ENCODE measurements at places on chromosomes 5 and 9. TPM values are rescaled to one million over a fixed set of nuclear protein-coding genes. Genes with fewer than 3 reads are reported as not detected.

The SARDH gene
- total RNA-seq, result 1.1 TPM

The SCAMP1 gene
- total RNA-seq, result 17.1 TPM

The PCDHA9 gene
- not detected for total RNA-seq

- DNase-seq, result no peak
Observed at GRCh38 chr9:20382460-20383071, 239.7 kb downstream of the MLLT3 start.

GRCh38 chr5:125696762-125697161 lies 726.4 kb upstream of the GRAMD2B start:
- DNase-seq, result no peak

- DNase-seq, result no peak
Observed at GRCh38 chr5:174022384-174023095, 23.0 kb upstream of the NSG2 start.

- DNase-seq, result no peak
Observed at GRCh38 chr5:9062873-9063272, 483.0 kb downstream of the SEMA5A start.

- DNase-seq, result no peak
Observed at GRCh38 chr5:78291687-78292086, 2.8 kb downstream of the AP3B1 start.

DNA sequence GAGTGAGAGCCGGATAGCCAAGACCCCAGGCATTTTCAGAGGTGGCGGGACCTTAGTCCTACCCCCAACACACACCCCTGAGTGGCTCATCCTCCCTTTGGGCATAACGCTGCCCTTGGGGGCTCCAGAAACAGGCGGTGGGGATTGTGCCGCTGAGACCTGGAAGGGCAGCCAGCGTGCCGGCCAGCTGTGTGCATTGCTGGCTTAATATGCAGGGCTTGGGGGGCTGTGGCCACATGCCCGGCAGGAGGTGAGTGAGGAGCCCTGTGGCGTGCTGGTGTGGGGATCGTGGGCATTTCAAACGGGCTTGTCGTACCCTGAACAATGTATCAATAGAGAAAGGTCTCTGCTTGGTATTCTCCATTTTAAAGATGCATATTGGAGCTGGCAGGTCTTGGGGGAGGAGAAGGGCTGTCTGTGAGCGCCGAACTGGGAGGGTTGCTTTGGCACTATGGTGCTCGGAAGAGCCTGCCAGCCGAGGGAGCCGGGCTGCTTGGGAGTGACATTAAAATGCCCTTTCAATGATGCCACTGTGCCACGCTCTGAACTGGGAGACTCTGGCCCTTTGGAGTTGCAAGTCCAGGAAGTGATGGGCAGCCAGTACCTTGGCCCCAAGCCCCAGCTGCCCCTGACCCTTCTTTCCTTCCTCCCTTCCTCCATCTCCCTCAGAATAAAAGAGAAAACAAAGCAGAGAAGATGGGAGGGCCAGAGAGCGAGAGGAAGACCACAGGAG lies 11.2 kb upstream of the OLFM1 start:
- no peak for DNase-seq

DNA sequence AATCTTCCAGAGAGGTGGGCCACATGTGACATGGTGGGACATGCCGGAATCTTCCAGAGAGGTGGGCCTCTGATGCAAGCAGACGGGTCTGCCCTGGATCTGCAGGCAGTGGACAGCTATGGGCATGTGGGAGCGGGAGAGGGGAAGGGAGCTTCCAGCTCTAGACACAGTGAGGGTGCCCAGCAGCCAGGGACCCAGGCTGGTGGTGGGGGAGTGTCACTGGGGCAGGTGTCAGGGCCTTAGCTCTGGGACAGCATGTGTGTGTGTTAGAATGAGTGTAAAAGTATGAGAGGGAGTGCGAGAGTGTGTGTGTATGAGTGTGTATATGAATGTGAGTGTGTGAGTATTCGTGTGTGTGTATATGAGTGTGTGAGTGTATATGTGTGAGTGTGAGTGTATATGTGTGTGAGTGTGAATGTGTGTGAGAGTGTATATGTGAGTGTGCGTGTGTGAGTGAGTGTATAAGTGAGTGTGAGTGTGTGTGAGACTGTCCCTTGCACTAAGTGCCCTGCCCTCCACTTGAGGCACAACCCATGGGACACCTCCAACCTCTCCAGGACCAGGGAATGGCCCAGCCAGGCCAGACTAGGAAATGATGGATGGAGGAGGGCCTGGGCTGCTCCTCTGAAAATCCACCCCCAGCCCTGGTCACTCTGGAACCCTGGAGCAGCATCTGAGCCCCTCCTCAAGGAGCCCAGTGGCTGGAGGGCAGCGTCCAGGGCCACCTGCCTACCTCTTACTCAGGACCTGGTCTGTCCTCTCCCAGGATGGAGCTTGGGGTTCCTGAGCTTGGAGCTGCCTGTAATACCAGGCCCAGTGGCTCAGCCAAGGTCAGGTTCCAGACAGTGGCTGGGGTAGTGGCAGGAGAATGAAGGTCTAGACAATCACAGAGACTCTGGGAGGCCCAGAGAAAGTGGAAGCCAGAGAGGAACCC lies 122.2 kb downstream of the C9orf50 start:
- no peak for DNase-seq

- no peak for DNase-seq
Observed at GRCh38 chr9:130887494-130888144, 9.0 kb downstream of the QRFP start.

DNA sequence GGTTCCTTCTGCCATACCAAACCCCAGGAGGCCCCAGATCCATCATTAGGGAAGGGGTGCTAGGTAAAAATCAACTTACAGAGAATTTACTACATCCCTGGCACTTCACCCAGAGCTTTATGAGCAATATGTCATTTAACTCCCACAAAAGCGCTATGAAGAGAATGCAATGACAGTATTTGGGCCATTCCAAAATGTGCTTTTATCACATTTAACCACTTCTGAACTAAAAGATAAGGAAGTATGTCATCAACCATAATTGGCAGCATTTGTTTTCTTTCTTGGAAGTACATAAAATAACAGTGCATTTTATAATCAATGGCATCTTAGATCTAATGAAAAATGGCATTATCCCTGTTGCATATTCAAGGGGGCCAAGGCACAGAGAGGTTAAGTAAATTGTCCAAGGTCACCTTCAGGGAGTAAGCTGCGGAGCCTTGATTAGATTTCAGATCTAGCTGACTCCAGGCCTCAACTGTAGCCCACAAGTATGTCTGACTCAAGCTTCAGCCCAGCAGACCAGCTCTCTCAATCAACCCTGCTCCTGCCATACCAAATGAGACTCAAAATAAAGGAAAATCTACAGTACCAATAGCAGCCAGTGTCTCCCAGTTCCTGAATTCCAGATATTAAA lies 16.5 kb downstream of the SH3TC2 start:
- no peak for DNase-seq

- DNase-seq, result no peak
Observed at GRCh38 chr5:116528519-116529234, 45.9 kb downstream of the SEMA6A start.

DNA sequence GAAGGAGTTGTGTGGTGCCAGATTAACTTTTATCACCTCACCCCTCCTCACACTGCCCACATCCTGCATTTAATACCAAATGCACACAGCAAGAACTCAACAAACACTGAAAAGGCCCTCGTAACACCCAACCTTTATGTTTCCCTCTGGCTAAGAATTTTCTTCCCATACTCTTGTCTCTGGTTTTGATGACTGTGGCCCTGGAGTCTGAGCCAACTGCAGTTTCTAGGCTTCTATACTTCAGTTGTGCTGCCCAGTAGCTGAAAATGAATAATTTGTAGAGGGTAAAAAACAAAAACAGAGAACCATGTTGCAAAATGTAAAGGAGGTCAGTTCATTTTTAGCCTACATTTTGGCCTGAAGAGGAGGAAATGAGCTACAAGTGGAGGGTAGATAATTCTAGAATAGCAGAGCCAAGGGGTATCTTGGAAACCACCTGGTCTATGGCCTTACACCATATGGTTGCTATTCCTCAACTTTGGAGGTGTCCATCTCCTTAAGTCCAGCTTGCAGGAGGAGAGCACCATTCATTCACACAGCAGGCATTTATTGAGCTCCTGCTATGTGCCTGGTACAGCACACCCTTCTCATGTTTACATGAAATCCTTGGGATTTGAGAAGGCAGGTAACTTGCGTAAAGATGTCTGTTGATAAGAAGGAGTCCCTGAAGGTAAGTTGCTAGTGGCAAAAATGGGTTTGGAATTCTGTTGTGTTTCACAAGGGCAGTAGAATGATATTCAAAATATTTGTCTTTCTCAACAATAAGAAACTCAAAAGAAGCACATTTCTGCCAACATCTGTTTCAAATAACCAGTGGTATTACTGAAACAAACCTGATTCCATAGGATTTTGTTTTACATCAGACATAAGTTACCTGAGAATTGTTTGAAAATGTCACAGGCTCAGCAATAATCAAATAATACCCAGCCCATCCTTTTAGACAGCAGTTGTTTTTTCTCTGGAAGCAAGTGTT lies 83.8 kb upstream of the TNFAIP8 start:
- DNase-seq, result no peak

DNA sequence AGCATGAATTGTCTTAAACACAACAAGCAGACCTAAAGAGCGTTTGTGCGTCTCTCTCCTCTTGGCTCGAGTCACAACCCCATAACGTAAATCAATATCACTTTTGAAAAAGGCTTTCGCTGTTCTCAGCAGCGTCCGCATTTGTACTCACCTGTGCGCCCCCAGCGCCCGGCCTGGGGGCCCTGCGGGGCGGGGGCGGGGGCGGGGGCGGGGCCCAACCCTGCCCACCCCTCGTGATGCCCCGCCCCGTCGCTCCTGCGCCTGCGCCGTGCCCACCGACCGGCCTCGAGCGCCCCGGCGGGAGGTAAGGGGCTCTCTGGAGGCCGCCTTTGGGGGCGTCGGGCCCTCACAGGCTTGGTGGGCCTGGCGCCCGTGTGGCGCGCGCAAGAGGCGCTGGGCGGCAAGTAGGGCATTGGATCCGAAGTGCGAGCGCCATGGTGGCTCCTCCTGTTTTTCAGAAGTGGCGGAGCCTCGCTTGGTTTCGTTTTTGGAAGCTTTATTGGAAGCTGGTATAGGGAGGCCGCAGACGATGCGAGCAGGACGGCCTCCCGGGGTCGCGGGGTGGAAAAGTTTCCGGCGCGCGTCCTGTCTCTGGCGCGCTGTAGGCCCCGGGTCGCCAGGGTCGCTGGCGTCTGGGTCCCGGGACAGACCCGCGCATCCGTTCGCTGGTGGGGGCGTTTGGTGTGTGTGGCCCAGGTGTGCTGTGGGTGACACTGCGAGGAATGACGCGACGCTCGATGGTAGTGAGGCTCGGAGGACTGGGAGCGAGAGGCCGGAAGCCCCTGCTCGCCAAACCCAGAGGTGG lies at the start of gene STX17:
Gene STX17, plus strand, starts transcription at position 252 of the 805 bp plus-strand sequence. CDS start 8,586 bp downstream, outside the sequence.
- peak; percentile 76 for DNase-seq

DNA sequence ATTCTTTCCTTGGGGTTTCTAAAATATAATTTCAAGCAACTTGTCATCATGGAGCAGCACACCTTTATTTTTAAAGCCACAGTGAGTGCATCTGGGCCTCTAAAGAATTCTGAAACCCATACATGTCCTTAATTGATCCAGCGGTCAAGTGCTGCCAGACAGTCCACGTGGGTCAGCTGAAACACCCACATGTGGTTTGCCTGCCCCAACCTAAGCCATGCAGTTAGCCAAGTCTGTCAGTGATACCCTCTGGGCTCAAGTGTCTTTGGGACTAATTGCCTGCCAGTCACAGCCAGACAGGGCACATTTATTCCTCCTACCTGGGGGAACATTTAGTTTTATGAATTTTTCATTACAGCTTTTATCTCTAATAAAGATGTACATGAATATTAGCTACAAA lies 291.4 kb upstream of the SLC30A5 start:
- DNase-seq, result no peak

- peak; percentile 53 for DNase-seq
Observed at GRCh38 chr9:137454145-137454596, 5.0 kb downstream of the NSMF start.

DNA sequence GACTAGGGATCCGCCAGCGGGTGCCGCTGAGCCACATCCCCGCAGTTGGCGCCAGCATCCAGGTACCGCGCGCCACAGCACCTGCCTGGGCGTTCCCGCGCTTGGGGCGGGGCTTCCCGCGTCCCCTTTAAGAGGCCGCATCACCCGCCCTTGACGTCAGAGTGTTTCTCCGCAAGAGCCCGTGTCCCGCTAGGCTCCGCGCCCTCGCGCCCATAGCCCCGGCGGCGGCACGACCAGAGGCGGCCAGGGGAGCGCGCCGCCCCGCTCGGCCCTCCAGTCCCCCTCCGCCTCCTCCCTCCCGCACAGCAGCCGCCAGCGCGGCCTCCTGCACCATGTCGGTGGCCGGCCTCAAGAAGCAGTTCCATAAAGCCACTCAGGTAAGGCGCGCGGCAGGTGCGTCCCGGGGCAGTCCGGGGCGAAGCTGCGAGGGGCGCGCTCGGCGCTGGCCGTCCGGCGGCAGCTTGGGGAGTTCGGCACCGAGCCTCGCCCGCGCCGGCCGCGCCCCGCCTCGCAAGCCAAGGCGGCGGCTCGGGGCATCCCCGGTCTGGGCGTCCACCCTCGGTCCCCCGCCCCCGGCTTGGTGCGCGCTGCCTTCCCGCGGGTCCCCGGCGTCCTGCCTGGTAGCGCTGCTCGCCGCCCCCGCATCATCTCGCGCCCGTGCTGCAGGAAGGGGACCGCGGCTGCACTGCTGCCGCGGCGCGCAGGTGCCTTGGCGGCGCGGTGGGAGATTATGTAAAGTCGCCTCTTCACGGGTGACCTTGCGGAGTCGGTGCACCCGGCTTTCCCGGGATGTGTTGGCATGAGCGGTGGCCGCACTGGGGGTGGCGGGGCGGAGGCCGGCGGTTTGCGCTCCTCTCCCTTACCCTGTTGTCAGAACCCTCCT lies at the start of gene SH3GL2:
Gene SH3GL2, plus strand, starts transcription at position 156 of the 883 bp plus-strand sequence.
- DNase-seq, result peak; percentile 8

DNA sequence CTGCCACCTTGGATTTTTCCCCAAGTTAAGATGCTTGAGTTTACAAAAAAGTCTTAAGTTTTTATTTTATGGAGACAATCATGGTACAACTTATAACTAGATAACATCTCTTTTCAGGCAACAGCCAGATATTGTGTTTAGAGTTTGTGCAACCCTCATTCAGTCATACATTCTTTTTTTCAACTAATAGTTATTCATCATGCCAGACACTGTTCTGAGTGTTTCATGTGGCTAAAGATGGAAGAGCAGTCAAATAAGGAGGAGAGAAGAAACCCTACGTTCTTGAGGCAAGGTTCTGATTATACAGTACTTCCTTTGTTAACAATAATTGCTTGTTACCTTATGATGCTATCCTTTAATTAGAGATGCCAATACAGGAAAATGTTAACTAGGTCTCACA lies 42.1 kb upstream of the ZNF462 start:
- DNase-seq, result no peak
